ENCODE measurements at places on chromosomes 13 and 19. TPM values are rescaled to one million over a fixed set of nuclear protein-coding genes. Genes with fewer than 3 reads are reported as not detected.

GRCh38 chr13:50511877-50512341, 331.6 kb downstream of the DLEU7 start:
- DNase-seq, result no peak

DNA sequence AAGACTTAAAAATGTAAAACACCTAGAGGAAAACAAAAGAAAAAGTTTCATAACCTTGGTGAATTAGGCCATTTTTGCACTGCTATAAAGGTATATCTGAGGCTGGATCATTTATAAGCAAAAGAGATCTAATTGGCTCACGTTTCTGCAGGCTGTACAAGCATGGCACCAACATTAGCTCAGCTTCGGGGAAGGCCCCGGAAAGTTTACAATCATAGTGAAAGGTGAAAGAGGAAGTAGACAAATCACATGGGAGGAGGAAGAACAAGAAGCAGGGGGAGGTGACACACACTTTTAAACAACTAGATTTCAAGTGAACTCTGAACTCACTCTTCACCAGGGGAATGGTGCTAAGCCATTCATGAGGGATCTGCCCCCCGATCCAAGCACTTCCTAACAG, 1358.5 kb upstream of the PCDH9 start:
- no peak for DNase-seq

GRCh38 chr13:24613128-24613527, 67.1 kb upstream of the ATP12A start:
- DNase-seq, result no peak

- no peak for DNase-seq
These were observed 5.7 kb upstream of the F10 start for GRCh38 chr13:113116871-113117271.

GRCh38 chr13:97018029-97018819, 23.9 kb upstream of the OXGR1 start:
- DNase-seq, result no peak

- no peak for DNase-seq
These were observed 1257.5 kb upstream of the ATXN8OS start for GRCh38 chr13:68850160-68850559.

GRCh38 chr19:33758541-33759013, 38.1 kb upstream of the KCTD15 start:
- no peak for DNase-seq

GRCh38 chr13:80036845-80037504, 304.0 kb downstream of the SPRY2 start:
- DNase-seq, result no peak

- no peak for DNase-seq
These were observed 125.1 kb downstream of the AKAP11 start for GRCh38 chr13:42396901-42397655.

Gene LIM2
- not detected for total RNA-seq

Gene SIGLEC5
- total RNA-seq, result not detected

Gene RFPL4A
- total RNA-seq, result not detected

Gene APC2
- 0.22 TPM for total RNA-seq

Gene CACNG6
- not detected for total RNA-seq

Gene ACP7
- not detected for total RNA-seq

Gene PLK5
- not detected for total RNA-seq

Gene S1PR4
- 0.27 TPM for total RNA-seq

Measured in Right ventricle myocardium superior (tissue), 1 donor.